ENCODE measurements at places on chromosomes 2 and 18.

DNA sequence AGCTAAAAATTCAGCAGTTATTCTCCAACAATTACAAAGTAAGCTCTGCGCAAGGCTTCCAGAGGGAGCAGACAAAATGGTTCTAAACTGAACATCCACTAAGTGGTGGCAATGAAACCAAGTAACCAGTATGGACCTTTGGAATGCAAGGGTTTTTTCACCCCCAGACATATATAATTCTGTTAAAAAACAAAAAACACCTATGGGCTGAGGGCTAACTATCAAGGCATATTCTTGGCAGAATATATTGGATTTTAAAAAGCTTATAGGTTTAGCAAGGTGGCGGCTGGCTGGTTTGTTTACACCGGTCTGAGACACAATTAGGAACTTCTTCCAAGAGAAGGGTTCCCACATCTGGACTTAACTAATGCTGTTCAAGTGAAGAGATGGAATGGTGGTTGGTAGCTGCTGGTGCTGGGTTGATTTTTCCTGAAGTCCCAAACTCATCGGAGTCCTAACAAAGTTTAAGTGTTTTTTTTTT lies 2.8 kb downstream of the ZFP36L2 start:
- DNase-seq: peak; percentile 37

- DNase-seq: no peak
Measured at GRCh38 chr2:62724106-62724505, 18.6 kb downstream of the EHBP1 start.

DNA sequence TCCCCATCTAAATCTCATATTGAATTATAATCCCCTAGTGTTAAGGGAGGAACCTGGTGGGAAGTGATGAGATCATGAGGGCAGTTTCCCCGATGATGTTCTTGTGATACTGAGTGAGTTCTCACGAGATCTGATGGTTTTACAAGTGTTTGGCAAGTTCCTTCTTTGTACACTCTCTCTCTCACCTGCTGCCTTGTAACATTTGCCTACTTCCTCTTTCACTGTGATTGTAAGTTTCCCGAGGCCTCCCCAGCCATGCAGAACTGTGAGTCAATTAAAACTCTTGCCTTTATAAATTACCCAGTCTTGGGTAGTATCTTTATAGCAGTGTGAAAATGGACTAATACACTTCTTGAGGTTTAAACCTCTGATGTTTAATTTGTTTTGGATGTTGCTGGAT lies 177.5 kb downstream of the CD8B2 start:
- no peak for DNase-seq

- no peak for DNase-seq
Measured at GRCh38 chr2:83386549-83386948, 1072.5 kb downstream of the SUCLG1 start.

GRCh38 chr2:234671716-234672115 lies 174.8 kb upstream of the ARL4C start:
- no peak for DNase-seq

- DNase-seq: no peak
Measured at GRCh38 chr2:231640641-231641111, 48.0 kb downstream of the TEX44 start.

DNA sequence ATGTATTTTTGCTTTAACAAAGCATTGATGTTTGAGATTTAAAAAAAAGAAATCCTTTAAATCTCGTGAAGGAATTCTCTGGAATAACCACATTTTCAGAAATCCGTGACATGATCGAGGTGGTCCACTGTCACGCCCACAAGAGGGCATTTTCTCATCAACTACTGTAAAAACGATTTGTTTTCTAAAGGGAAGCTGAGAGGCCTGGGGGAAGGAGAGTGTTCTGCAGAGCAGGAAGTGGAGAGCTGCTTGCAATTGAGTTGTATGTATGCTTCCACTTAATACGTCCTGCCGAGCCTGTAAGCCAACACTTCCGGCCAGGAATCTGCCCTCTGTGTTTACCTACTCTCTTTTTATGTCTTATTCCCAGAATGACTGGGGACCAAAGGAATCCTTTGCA lies 19.4 kb downstream of the KLHL29 start:
- DNase-seq: no peak

GRCh38 chr2:168851674-168852320 lies 38.4 kb downstream of the SPC25 start:
- DNase-seq: no peak

GRCh38 chr18:79197531-79197930 lies 128.3 kb downstream of the ATP9B start:
- no peak for DNase-seq

DNA sequence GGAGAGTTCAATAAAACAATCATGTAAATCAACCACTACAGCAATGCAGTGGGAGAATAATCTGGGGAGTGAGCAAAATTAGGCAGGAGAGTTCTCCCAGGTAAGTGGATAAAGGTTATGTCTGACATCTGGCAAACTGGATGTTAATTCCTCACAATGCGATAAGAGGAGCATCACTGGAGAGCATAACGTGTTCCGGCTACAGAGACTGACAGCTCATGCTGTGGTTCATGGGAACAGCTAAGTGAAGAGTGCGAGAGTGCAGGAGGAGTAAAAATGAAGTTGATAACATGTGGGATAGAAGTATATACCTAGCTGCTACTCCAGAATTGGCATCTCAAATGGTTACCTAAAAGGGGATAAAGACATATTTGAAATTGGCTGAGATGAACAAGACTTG lies 153.2 kb downstream of the LTBP1 start:
- DNase-seq: no peak

GRCh38 chr2:159201360-159202063 lies 85.0 kb downstream of the WDSUB1 start:
- no peak for DNase-seq

DNA sequence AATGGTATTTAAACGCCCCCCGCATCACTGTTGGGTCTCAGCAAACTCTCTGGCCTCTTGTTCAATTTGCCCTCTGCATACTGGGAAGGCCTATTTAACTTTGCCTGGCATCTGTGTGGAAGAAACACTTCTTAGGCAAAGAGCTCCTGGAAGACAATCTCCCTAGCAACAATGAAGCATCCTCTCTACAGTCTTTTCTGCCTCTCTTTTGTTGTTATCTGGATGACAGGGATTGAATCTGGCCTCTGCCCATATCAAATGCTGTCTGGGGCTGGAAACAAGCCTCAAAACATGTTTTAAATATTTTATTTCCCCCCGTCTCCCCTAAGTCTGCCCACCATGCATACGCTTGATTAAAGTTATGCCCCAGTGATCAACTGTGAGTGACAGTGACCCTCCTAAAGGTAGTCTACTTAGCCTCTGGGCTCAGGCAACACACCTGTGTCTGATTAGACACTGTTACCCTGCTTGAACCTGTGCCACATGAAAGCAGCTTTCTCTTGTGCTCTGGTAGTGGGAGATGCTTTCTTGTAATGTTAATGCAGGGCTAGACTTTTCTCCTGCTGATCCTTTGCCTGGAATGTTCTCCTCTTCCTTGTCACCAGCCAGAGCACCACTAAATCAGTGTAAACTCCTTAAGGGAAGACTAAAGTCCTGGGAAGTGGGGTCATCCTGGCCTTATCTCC lies 34.9 kb downstream of the CDC42EP3 start:
- no peak for DNase-seq

GRCh38 chr2:27559228-27559627 lies 23.6 kb upstream of the ZNF512 start:
- no peak for DNase-seq

DNA sequence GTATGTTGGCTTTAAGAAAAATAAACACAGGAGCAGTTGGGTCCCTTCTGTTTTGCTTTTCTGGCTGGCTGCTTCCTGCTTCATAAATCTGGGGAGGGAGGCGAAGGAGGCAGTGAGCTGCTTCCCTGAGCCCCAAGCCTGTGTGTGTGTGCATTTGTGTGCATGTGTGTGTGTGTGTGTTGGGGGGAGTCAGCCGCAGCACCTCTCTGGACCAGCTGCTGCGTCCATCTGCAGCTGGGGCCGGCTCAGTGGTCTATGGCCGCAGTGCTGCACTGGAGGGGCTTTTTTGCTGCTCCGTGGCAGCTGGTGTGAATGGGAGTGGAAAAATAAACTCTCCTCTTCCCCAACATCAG lies 192.3 kb downstream of the RNF144A start:
- DNase-seq: no peak

DNA sequence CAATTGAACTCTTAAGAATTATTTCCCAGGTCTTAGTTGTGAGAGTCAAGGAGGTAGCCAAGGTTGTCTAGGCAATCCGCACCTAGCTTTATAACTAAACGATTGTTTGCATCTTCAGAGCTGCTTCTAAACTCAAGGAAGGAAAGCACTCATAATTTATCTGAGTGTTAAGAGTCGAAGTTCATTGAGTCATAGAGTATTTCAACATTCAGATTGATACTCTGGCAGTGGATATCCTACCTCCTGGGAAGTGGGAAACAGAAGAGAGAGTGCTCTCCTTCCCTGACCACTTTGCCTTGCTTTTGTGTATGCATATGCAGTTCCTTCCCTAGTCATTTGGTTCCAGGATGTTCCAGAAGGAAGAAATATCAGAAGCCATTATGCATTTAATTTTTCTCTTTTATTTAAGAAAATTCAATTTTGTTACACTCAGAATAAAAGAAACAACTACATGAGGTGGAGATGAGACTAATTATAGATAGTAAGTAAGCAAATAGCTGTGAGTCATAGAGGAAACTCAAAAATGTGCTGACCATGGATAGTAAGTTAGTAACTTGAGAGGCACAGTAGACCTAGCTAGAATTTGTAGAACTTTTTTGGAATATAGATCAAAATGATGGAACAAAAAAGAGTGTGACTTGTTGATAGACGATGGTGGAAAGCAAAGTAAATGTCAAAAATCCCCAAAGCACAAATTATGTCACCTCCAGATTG lies 35.4 kb upstream of the FSHR start:
- DNase-seq: no peak

GRCh38 chr2:62653582-62654422 lies 51.7 kb upstream of the EHBP1 start:
- DNase-seq: no peak

GRCh38 chr18:48019557-48020325 lies 89.3 kb upstream of the SMAD2 start:
- DNase-seq: no peak

GRCh38 chr2:24021122-24021998 lies 11.5 kb downstream of the MFSD2B start:
- DNase-seq: no peak

GRCh38 chr2:75021672-75022071 lies 63.2 kb downstream of the POLE4 start:
- DNase-seq: no peak

DNA sequence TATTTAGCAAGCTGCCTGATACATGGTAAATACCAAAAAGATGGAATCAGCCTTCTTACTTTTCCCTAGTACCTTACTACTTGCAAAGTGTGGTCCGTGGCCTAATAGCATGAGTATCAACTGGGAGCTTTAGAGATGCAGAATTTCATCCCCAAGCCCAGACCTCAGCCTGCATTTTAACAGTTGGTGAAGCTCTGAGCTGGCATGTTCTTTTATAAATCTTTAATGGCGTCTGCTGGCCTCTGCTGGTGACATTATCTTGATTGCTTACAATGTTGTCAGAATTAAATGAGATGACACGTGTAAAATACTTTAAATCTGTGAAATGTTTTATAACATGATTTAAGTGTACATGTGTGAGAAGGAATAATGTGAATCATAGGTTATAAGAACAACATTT lies 115.1 kb upstream of the NOSTRIN start:
- DNase-seq: peak; percentile 14

All from CD4-positive, CD25-positive, alpha-beta regulatory T cell (primary cell).